NCI-H2029 (cell line): ENCODE measurements at places on chromosomes 2 and 18.
A peak's percentile ranks its signal among the peaks of the same experiment; 100 is the strongest.

DNA sequence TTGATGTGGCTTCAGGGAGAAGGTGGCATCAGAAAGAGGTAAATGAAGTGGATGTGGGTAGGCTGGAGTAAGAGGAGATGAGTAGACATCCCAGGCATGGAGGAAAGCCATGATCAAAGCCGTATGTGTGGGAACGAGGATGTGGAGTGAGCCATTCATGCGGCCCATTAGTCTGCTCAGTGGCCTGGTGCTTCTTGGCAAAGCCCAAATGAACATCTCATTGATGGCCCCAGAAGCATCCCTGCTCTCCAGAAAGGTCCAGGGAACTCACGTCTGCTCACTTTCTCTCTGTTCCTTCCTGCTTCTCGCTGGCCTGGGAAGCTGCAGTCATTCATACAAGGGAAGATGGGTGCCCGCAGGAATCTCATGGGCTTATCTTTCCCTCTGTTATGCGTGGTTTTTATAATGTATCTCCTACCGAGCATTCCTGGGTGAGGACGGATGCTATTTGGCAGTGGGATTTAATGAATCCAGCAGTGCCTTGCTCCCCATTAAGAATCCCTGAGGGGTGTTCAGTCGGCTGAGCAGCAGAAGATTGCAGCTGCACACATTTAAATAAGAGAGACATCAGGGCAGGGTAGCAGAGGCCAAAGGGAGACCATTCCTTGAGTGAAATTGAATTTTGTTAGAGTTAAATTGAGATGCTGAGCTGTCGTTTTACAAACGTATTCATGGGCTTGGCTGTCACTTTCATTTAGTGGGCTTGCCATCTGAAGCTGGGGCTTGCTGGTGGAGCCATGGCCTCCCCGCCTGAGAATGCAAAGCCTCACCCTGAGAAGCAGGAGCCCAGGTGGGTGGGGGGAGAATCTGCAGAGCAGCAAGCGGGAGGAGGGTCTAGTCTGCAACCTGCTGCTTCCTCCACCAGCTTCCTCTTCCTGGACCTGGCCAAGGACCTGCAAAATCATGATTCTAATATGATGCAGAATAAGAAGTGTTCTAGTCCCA lies 64.5 kb downstream of the LYPD1 start:
- no peak for DNase-seq

DNA sequence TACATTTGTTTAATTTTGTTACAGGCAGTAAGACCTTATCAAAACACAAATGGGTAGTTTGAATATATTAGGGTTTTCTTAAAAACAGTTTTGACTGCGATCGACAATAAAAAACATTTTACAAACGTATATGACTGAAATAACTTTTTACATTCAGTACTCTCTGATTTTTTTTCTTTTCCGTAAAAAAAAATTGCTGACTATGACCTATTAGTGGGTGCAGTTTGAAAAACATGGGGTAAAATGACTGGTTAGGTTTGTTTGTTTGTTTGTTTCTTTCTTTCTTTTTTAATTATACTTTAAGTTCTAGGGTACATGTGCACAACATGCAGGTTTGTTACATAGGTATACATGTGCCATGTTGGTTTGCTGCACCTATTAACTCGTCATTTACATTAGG lies 36.9 kb downstream of the EPC2 start:
- no peak for DNase-seq

DNA sequence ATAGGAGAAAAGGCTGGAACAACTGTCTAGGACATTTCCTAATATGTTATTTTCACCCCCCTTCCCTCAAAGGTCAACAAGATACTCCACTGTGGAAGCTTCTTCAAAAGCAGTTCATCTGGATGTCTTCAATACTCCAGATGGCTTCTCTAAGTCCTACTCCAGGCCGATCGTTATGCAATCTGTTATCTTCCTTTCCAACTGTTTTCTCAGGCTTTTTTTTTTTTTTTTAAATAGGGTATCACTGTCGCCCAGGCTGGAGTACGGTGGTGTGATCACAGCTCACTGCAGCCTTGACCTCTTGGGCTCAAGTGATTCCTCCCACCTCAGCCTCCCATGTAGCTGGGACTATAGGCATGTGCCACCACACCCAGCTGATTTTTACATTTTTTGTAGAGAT lies 26.3 kb downstream of the ATP8B1 start:
- DNase-seq = no peak

DNA sequence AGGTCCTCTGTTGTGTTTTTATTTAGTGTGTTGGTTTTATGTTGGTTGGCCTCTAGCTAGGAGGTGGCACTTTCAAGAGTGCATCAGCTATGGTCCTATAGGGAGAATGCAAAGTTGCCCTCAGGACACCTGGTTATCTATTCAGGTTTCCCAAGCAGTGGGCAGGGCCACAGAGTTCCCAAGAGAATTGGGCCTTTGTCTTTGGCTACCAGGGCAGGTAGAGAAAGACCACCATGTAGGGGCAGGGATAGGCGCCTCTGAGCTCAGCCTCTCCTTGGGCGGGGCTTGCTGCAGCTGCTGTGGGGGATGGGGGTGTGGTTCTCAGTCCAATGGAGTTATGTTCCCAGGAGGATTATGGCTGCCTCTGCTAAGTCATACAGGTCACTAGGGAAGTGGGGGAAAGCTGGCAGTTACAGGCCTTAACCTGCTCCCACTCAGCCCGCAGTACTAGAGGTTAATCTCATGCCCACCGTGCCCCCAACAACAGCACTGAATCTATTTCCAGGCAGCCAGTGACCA lies 26.0 kb downstream of the ABCB11 start:
- no peak for DNase-seq

GRCh38 chr18:22185771-22186386 lies 16.5 kb downstream of the GATA6 start:
- DNase-seq = peak; percentile 1

- DNase-seq = no peak
These were observed 776 bp downstream of the EMILIN2 start for GRCh38 chr18:2847317-2848246.

GRCh38 chr18:28045880-28046279 lies 131.1 kb downstream of the CDH2 start:
- no peak for DNase-seq

DNA sequence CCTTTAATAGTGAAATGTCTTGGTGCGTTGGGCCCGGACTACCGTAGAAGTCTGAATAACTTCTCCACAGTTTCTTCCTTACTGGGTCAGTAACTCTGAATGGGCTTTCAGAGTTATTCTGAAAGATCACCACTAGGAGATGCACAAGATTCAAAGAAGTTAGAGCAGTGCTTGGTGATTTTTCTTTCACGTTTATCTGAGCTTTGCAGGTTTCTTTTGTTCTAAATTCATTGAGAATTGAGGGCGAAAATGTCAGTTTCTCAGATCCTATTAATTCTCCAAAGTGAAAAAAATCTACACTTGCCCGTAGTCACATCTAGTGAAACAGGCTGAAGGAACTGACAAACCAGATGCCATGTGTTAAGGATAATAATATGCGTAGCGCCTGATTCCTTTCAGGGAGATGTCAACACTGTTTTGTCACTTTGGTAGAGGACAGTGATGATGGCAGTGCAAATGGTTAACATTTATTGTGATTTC lies 70.1 kb downstream of the QPCT start:
- DNase-seq = peak; percentile 38

DNA sequence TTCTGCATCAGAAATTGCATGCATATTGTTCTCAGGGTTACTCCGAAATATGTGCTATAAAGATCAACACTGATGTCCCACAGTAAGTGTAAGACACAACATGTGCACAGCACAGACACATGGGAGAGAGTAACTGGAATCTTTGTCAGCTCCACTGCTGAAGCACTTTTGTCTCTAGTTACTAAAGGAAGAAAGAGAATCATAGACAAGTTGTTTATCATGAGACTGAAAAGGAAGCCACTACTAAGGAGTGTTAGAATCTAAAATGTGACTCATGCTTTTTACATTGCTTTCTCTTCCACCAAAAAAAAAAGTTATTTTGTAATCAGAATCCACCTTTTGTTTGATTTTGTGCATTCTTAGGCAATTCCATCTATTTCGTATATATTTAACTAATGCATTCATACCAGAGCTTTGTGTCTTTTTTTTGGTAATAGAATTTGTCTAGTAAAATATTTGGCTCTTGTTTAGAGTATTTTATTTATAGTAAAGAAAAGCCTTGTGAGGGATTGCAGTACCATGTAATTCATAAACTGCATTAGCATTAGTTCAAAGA lies 502.4 kb downstream of the FBXO15 start:
- no peak for DNase-seq

- DNase-seq = no peak
These were observed 326.4 kb downstream of the EIPR1 start for GRCh38 chr2:3051266-3051665.

DNA sequence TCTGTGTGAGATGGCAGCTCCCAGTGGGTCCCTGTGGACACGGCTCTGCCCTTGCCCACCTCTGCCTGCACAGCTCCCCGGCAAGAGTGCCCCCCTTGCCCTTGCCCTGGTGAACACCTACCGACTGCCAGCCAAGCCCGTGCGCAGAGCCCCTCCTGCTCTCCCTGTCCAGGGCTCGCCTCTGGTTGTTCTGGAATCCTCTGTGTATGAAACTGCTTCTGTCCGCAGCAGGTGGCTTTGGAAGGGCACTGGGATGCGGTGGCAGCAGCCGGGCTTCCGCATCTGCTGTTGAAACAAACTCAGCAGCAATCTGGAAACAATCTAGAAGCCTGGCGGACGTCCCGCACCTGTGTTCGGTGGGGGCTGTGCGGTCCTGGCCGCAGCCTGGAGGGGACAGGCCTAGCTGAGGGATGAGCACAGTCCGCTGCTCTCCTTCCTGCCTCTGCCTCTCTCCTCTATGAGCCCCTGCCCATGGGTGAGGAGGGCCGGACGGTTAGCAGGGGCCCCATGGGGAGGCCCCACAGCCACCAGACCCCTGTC lies 34.0 kb upstream of the KLF11 start:
- no peak for DNase-seq

DNA sequence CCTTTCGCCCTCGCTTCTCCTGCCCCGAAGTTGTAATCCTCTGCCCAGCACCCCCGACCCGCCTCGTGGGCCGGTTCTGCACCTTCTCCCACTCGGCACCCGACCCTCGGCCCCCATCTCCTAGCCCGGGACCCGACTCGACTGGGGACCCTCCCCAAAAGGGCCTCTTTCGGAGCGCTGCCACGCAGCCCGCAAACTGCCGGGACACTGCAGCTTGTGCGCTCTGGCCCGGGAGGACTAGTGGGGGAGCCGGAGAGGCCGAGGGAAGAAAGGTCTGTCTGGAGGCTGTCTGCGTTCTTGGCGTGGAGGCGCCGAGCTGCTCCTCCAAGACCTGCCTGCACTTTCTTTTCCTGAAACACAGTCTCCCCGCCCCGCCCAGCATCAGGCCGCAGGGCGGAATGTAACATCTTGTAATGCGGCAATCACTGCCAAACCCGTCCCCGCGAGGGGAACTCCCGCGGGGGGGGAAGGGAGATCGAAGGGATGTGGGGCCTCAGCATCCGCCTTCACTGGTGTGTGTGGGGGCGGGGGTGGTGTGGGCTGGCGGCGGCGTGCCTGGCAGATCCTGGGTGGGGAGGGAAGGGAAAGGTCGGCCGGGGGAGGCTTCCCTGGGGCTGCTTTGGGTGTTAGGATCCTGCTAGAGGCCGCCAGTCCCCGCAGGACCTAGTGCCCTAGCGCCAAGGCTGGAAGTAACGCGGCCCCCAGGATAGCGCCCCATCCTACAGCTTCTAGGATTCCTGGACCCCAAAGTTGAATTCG lies 7.4 kb downstream of the DLX2 start:
- no peak for DNase-seq

- DNase-seq = no peak
These were observed 79.4 kb upstream of the SRD5A2 start for GRCh38 chr2:31660165-31660564.
